ENCODE measurements at places on chromosomes 7 and 10. TPM values are rescaled to one million over a fixed set of nuclear protein-coding genes. Genes with fewer than 3 reads are reported as not detected.

GRCh38 chr7:52794621-52795020 lies 240.8 kb upstream of the POM121L12 start:
- H3K4me1 ChIP-seq = no peaks in the 10 kb centered on the region
- H3K36me3 ChIP-seq = no peaks in the 10 kb centered on the region
- DNase-seq = no peak
- H3K4me3 ChIP-seq = no peak overlapping the region
- no peak overlapping the region for H3K27ac ChIP-seq

GRCh38 chr10:6050801-6051445 lies 11.2 kb downstream of the IL2RA start:
- peak overlapping the region; percentile 92 for H3K27ac ChIP-seq
- H3K27me3 ChIP-seq = no peaks in the 10 kb centered on the region
- H3K4me3 ChIP-seq = peak overlapping the region; percentile 59
- H3K36me3 ChIP-seq = no peaks in the 10 kb centered on the region
- peaks cover 82% of the 10 kb centered on the region for H3K4me1 ChIP-seq

GRCh38 chr7:66790196-66790595 lies 49.7 kb downstream of the RABGEF1 start:
- no peaks in the 10 kb centered on the region for H3K4me1 ChIP-seq
- H3K4me3 ChIP-seq = no peak overlapping the region
- H3K27ac ChIP-seq = no peak overlapping the region
- no peaks in the 10 kb centered on the region for H3K27me3 ChIP-seq
- H3K36me3 ChIP-seq = peaks cover 4% of the 10 kb centered on the region

DNA sequence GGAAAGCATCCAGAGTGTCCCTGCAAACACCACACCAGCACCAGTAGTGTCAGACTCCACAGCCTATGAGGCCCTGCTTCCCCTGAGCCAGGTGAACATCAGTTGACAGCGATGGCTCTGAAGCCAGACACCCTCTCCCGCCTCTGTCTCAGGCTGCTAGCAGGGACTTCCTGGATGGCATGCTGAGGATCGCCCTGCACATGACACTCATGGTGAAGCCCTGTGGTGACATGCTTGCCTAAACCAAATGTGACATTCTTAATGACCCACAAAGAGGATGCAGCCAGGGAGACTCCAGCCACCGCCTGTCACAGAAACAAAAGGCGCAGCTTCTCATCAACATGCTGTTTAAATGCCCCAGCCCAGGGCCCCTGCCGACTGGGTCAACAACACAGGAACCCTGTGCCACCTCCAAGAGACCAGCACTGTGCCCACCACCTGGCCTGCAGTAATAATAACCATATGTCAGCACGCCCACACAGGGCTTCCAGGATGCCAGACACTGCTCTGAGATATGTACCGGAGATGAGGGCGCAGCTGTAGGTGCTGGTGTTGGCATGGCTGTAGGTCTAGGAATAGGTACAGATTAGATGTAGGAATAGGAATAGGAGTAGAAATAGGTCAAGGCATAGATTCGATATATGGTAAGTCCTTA lies 81.3 kb downstream of the GRID1 start:
- no peaks in the 10 kb centered on the region for H3K36me3 ChIP-seq
- no peaks in the 10 kb centered on the region for H3K4me1 ChIP-seq
- no peak overlapping the region for H3K27ac ChIP-seq
- H3K27me3 ChIP-seq = no peaks in the 10 kb centered on the region

- no peak for DNase-seq
- H3K27ac ChIP-seq = no peak overlapping the region
- no peaks in the 10 kb centered on the region for H3K4me1 ChIP-seq
- H3K27me3 ChIP-seq = peaks cover 6% of the 10 kb centered on the region
- H3K4me3 ChIP-seq = no peak overlapping the region
Observed at GRCh38 chr7:74464931-74465886, 11.5 kb downstream of the GTF2IRD1 start.

- H3K27ac ChIP-seq = no peak overlapping the region
- H3K36me3 ChIP-seq = no peaks in the 10 kb centered on the region
- no peaks in the 10 kb centered on the region for H3K27me3 ChIP-seq
- DNase-seq = no peak
- no peak overlapping the region for H3K4me3 ChIP-seq
- H3K4me1 ChIP-seq = peaks cover 1% of the 10 kb centered on the region
Observed at GRCh38 chr7:152392254-152392653, 43.5 kb downstream of the KMT2C start.

DNA sequence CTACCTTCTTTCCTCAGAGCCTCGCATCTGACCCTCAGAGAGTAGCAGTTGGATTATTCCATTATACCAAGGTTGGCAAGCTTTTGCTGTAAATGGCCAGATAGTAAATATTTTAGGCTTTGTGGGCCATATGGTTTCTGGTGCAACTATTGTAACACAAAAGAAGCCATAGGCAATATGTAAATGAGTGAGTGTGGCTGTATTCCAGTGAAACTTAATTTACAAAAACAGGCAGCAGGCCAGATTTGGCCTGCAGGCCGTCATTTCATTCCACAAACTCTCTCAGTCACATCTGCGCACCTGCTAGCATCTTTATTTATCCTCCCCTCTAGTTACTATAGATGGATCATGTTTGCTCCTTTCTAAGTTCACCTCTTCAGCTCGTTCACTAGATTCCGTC lies 6.7 kb downstream of the ZNF518A start:
- H3K36me3 ChIP-seq = peaks cover 77% of the 10 kb centered on the region
- no peaks in the 10 kb centered on the region for H3K4me1 ChIP-seq
- no peak for DNase-seq
- no peak overlapping the region for H3K27ac ChIP-seq
- H3K27me3 ChIP-seq = no peaks in the 10 kb centered on the region

GRCh38 chr10:79331709-79332108 lies 15.6 kb upstream of the PPIF start:
- DNase-seq = peak; percentile 87

DNA sequence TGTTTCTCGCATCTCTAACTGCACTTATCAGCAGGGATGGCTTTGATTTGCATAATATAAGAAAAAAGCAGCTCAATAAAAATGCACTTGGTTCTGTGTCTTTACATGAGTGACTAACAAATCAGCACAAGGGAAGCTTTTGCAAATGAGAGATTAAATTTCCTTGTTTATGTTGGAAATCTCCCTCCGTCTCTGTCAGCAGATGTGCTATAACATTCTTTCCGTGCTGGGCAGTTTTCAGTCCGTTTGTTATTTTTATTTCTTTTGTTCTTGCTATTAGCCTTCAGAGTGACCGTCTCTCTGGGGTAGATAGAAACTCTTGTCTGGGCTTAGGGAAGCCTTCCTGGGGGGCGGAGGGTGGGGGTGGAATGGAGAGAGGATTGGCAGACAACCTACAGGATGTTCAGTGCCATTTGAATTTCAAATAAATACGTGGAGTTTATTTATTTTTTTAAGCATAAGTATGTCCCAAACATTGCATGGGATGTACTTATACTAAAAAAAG lies 96.0 kb downstream of the GATA3 start:
- H3K36me3 ChIP-seq = no peaks in the 10 kb centered on the region
- no peak for DNase-seq
- no peak overlapping the region for H3K27ac ChIP-seq
- H3K4me3 ChIP-seq = no peak overlapping the region
- no peaks in the 10 kb centered on the region for H3K27me3 ChIP-seq
- no peaks in the 10 kb centered on the region for H3K4me1 ChIP-seq

- no peaks in the 10 kb centered on the region for H3K27me3 ChIP-seq
- no peaks in the 10 kb centered on the region for H3K36me3 ChIP-seq
- H3K4me1 ChIP-seq = no peaks in the 10 kb centered on the region
- H3K4me3 ChIP-seq = no peak overlapping the region
Observed at GRCh38 chr10:44731283-44731682, 179.9 kb upstream of the TMEM72 start.

DNA sequence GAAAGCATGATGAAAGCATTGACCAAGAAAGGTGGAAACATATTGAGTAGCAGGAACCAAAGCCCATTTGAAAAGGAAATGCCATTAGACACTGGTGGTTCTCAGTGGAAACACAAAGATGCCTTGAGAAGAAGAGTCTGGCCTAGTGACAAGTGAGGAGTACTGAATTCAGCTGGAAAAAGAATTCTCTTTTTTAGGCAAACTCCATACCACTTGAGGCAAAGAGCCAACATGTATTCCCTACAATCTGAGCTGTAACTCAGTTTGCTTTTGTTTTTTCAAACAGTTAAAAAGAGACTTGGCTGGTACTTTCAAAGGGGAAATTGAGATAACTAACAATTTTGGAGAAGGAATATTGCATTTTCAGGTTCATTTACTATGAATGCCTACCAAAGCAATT lies 624.0 kb downstream of the NRG3 start:
- DNase-seq = no peak
- H3K4me3 ChIP-seq = no peak overlapping the region
- H3K36me3 ChIP-seq = no peaks in the 10 kb centered on the region
- no peaks in the 10 kb centered on the region for H3K4me1 ChIP-seq

DNA sequence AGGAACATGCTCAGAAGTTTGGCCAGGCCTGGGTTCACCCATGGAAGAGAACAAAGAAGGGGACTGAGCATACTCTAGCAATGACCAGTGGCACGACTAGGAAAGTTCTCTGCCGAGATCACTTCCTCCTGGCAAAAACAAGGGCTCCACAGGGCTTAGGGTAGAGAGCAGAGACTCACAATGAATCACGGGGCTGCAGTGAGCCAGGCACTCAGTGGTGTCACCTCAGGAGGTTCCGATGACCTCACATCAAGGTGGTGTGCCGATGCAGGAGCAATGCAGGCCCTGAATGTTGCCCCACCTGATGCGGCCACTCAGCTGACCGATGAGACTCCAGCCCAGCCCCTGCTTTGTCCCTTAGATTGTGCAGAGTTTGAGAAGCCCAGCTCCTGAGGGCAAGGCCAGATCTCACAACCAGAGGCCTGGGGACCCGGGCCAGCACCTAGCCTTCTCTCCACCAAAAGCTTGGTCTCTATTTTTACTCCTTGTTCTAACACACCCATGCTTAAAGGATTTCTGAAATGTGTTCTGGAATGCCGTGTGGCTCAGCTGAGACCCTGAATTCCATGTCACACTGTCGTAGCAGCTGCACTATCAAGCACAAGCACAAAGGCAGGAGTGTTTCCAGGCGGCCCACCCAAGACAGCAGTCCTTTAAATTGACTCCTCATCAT lies 60.9 kb downstream of the COBL start:
- no peaks in the 10 kb centered on the region for H3K36me3 ChIP-seq
- no peaks in the 10 kb centered on the region for H3K4me1 ChIP-seq
- H3K4me3 ChIP-seq = no peak overlapping the region

DNA sequence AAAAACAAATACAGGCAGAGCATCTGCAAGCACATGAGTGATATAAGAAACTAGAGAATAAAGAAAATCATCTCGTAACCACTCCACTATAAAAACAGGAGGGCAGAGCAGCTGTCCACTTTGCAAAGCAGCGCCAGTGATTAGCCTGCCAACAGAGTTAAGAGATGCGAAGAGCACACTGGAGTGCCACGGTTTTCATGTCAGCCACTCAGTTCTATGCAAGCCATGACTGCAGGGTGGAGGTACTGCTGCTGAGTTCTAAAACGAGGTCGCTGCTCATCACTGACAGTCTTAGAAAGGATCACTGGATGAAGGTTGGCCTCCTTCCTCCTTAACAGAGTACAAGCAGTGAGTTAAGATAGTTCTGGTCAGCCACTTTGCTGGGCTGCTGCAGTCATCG lies 58.5 kb downstream of the FGFR2 start:
- DNase-seq = no peak
- no peak overlapping the region for H3K27ac ChIP-seq
- H3K36me3 ChIP-seq = no peaks in the 10 kb centered on the region
- no peaks in the 10 kb centered on the region for H3K27me3 ChIP-seq

DNA sequence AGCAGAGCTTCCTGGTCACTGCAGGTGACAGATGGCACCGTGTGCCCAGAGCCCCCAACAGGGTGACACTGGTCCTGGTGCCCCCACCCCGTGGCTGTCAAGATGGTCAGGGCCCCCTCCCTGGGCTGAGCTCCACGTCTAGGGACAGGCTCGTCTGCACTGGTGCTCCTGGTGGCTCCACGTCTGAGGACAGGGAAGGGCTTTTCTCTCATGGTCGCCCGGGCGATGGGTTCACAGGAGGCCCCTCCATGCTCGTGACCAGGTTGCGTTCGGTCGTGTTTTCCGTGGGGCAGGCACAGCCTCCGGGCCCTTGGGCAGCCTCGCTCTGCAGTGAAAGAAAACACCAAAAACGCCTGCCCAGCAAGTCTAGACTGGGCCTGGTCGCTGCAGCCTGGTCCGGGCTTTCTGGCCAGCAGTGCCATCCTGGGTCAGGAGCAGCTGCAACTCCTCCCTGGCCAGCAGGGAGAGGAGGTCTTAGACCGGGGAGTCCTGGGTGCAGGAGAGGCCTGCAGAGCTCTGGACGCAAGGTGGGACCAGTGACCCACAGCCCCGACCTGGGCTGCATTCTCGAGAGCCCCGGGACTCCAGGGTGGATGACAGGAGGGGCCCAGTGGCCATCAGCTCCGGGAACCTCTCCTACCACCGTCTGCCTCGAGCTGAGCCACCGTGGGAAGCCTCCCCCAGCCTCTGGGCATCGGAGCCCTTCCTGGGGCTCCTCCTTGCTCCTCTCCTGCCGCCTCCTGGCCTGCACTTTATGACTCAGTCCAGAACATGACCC lies 27.9 kb upstream of the UTF1 start:
- H3K4me3 ChIP-seq = no peak overlapping the region
- no peaks in the 10 kb centered on the region for H3K27me3 ChIP-seq
- no peak for DNase-seq
- no peaks in the 10 kb centered on the region for H3K36me3 ChIP-seq
- H3K4me1 ChIP-seq = no peaks in the 10 kb centered on the region
- H3K27ac ChIP-seq = no peak overlapping the region

- no peaks in the 10 kb centered on the region for H3K27me3 ChIP-seq
- DNase-seq = no peak
- H3K4me1 ChIP-seq = no peaks in the 10 kb centered on the region
- H3K27ac ChIP-seq = no peak overlapping the region
- H3K4me3 ChIP-seq = no peak overlapping the region
- peaks cover 41% of the 10 kb centered on the region for H3K36me3 ChIP-seq
Observed at GRCh38 chr7:139246905-139247304, 15.9 kb downstream of the UBN2 start.

DNA sequence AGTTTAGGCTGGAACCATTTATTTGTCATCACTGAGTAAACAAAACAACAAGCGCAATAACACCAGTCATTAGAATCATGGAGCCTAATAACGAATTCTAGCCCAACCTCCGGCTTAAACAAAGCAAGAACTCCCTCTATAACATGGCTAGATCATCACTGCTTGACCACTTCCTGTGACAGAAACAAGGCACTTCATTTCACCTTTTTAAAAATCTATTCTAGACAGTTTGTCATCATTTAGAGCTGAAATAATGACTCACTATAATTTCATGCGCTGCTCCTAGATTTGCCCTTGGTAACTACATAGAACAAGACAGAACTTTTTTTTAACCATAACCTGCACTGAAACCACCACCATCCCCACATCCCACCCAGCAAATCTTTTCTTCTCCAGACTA lies 81.3 kb downstream of the OSBPL3 start:
- H3K27ac ChIP-seq = no peak overlapping the region
- H3K27me3 ChIP-seq = no peaks in the 10 kb centered on the region
- H3K36me3 ChIP-seq = no peaks in the 10 kb centered on the region
- H3K4me3 ChIP-seq = no peak overlapping the region
- H3K4me1 ChIP-seq = peaks cover 33% of the 10 kb centered on the region

- peak; percentile 83 for DNase-seq
- peaks cover 65% of the 10 kb centered on the region for H3K4me1 ChIP-seq
- H3K27ac ChIP-seq = peak overlapping the region; percentile 81
- H3K27me3 ChIP-seq = no peaks in the 10 kb centered on the region
Observed at GRCh38 chr10:70492786-70493659, 14.5 kb downstream of the PALD1 start.

Gene FAM25G
- not detected for total RNA-seq

Gene AKR1C8
- not detected for total RNA-seq

Gene PTF1A
- not detected for total RNA-seq

Gene ADAM12
- 0.22 TPM for total RNA-seq

Gene PNLIP
- not detected for total RNA-seq

Gene PIP
- total RNA-seq = not detected

Gene NANOS1
- total RNA-seq = 0.69 TPM

Gene HTR7
- not detected for total RNA-seq
